ENCODE measurements at places on chromosomes 6 and 20.

DNA sequence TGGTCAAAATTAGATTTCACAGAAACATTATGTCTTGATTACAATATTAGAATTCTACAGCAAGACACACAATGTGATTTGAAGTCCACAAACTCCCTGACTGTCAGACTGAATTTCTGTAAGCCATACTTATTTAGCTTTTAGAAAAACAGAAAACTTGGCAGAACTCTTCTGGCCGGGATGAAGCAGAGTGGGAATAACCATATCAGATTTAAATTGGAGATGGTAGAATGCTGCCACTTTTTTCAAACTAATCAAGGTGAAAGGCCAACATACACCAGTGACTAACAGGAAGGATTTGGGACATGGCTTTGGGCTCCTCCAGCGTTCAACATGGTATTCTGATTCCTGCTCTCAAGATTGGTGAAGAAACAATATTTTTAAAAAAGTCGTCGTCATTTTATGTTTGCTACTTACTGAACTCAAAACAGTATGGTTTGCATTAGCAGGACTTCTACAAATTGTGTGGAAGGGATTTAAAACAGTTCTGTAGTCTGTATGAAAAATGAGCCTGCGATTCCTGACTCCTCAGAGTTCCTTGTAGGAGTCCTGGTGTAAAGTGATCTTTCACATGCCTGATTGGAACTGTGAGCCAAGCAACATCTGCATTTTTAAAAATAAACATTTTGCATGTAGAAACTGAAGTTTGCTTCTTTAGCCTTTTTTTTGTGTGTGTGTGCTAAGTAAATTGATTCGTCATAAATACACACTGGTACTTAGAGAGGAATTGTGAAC is 297.9 kb upstream of the SOX4 start:
- DNase-seq = no peak
- no peak overlapping the region for H3K27ac ChIP-seq
- H3K27me3 ChIP-seq = no peaks in the 10 kb centered on the region
- H3K36me3 ChIP-seq = no peaks in the 10 kb centered on the region

DNA sequence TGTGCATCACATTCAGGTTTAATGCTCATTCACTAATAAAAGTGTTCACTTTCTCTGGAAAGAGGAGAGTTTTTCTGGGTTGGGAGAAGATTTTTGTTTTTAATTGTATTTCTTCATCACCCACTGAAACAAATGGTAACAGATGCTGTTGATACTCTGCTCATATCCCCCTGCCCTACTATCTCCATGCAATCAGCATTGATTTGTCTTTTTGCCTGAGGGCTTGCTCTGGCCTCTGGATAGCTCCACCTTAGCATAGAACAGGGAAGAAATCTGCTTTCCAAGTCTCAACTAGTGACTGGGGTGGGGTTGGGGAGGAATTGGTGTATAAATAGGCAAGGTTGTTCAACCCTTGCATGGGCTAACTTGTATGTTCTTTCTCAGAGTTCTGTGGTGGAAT is 296.4 kb downstream of the KHDRBS2 start:
- DNase-seq = no peak
- H3K27ac ChIP-seq = no peak overlapping the region
- H3K27me3 ChIP-seq = no peaks in the 10 kb centered on the region
- no peaks in the 10 kb centered on the region for H3K4me1 ChIP-seq

GRCh38 chr20:19022791-19023448 is 189.5 kb upstream of the SLC24A3 start:
- no peak overlapping the region for H3K4me3 ChIP-seq
- no peaks in the 10 kb centered on the region for H3K36me3 ChIP-seq
- no peak for DNase-seq
- no peak overlapping the region for H3K27ac ChIP-seq
- H3K27me3 ChIP-seq = no peaks in the 10 kb centered on the region

- no peak overlapping the region for H3K27ac ChIP-seq
- no peaks in the 10 kb centered on the region for H3K36me3 ChIP-seq
- peak; percentile 96 for DNase-seq
- no peaks in the 10 kb centered on the region for H3K27me3 ChIP-seq
- H3K4me3 ChIP-seq = no peak overlapping the region
These were observed 151.4 kb downstream of the BCAS1 start for GRCh38 chr20:53918949-53919361.

DNA sequence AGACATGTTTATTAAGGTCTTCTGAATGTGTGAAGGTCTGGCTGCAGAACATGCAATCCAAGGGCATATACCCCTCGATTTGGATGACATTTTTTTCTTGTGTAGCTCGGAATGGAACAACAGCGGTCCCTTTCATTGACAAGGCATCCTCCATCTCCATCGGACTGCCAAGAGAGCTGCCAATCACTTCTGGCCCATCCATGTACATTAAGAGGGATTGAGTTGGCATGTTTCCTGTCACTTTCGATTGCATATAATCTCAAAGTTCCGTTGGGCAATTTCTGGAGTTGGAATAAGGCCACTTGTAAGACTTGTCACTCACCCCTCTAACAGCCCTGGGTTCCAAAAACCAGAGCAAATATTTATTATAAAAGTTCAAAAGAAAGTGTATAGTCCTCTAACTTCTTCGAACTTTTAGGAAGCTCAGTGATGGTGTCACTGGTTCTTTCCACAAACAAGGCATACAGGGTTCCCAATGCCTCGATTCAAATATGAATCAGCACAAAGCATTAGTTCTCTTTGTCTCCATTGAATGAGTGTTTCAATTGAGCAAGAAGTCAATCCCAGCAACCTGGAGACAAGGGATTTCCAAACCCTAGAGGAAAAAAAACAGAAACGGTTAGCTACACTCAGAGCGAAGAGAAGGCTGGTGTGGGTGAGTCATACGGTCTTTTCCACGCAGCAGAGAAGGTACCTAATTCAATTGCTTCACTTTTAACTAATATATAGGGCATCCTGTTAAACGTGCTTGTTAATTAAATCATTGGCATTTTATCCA is 10.9 kb downstream of the ZNF217 start:
- no peak overlapping the region for H3K4me3 ChIP-seq
- peak overlapping the region; percentile 92 for H3K27ac ChIP-seq
- DNase-seq = no peak
- peaks cover 21% of the 10 kb centered on the region for H3K36me3 ChIP-seq
- no peaks in the 10 kb centered on the region for H3K27me3 ChIP-seq

DNA sequence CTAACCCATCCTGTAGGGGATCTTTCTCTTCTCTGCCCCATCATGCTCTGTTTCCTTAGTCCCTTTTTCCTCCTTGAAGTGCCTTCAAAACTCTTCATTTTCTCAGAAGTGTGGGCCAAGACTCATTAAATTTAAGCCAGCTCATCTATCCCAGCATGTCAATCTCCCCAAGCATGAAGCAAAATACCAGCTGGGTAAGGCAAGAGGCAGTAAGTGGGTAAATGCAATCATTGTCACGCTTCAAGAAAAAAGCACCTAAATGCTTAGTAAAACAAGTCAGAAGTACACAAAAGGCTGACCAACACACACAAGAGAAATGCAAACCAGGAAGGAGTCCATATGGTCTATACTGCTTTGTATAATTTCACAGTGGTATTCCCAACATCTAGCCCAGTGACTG is 61.5 kb downstream of the COL12A1 start:
- H3K4me1 ChIP-seq = no peaks in the 10 kb centered on the region
- no peak overlapping the region for H3K27ac ChIP-seq
- H3K4me3 ChIP-seq = no peak overlapping the region
- DNase-seq = no peak

GRCh38 chr6:131792091-131792496 is 15.7 kb upstream of the ENPP1 start:
- peaks cover 16% of the 10 kb centered on the region for H3K4me1 ChIP-seq
- peak; percentile 48 for DNase-seq
- H3K36me3 ChIP-seq = no peaks in the 10 kb centered on the region
- H3K27me3 ChIP-seq = no peaks in the 10 kb centered on the region
- no peak overlapping the region for H3K4me3 ChIP-seq

DNA sequence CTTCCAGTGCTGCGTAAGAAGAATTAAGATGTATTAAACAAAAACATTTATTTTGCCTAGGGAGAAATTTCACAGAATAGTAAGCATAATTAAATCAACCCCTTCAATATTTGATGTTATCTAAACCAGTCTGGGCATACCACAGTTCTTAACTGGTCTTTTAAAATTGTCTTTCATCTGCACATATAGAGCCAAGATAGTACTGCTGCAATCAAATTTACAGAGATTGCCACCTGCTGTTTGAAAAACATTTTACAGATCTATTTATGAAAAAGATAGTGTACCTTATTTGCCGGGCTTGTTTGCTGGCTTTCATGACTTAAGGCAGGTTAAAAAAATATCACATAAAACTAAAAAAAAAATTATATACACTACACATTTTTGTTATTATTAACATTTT is 323.2 kb downstream of the ADGRB3 start:
- no peaks in the 10 kb centered on the region for H3K4me1 ChIP-seq
- no peak overlapping the region for H3K4me3 ChIP-seq
- DNase-seq = no peak
- H3K36me3 ChIP-seq = no peaks in the 10 kb centered on the region
- no peak overlapping the region for H3K27ac ChIP-seq

DNA sequence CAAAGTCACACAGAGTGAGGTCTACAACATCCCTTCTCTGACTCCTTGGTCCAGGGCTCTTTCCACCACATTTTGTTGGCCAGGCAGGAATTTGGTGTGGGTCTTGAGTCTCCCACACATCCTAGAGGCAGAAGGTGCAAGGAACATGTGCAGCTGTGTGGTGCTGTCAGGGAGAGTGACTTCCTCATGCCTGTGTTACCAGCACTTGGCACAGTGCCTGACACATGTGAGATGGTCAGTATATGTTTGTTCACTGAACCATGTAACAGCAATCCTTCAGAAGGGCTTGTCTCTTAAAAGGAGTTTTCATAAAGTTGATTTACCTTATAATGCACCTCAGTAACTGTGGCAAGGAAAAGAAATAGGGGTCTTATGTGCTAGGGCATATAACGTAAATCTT is 168.5 kb downstream of the CDC5L start:
- no peaks in the 10 kb centered on the region for H3K36me3 ChIP-seq
- peaks cover 10% of the 10 kb centered on the region for H3K4me1 ChIP-seq
- no peak overlapping the region for H3K4me3 ChIP-seq
- H3K27ac ChIP-seq = no peak overlapping the region
- no peaks in the 10 kb centered on the region for H3K27me3 ChIP-seq

- H3K27me3 ChIP-seq = peaks cover 9% of the 10 kb centered on the region
- no peak overlapping the region for H3K27ac ChIP-seq
- peaks cover 31% of the 10 kb centered on the region for H3K4me1 ChIP-seq
- no peak for DNase-seq
These were observed 7.9 kb upstream of the COL12A1 start for GRCh38 chr6:75213732-75214131.

DNA sequence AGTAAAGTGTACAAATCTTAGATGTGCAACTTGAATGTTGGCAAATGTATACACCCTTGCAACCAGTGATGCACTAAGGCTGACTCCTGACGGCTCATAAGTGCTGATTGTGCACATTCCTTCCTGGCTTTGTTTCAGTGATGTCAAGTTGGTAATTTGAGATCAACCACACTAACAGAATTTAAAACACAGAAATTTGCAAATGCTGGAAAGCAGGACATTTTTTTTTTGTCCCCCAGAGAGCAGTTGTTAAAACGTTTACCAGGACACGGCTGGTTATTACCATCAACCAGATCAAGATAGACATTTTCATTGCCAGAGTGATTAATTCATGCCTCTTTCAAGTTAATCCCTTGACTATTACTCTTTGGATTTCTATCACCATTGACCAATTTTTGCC is 735.6 kb downstream of the RFPL4B start:
- H3K4me3 ChIP-seq = no peak overlapping the region
- no peaks in the 10 kb centered on the region for H3K36me3 ChIP-seq
- no peak overlapping the region for H3K27ac ChIP-seq
- no peaks in the 10 kb centered on the region for H3K4me1 ChIP-seq

- no peak overlapping the region for H3K27ac ChIP-seq
- no peaks in the 10 kb centered on the region for H3K36me3 ChIP-seq
- H3K4me1 ChIP-seq = no peaks in the 10 kb centered on the region
- no peak for DNase-seq
These were observed 434.8 kb downstream of the ADGRB3 start for GRCh38 chr6:69069881-69070280.

- no peaks in the 10 kb centered on the region for H3K36me3 ChIP-seq
- peaks cover 12% of the 10 kb centered on the region for H3K4me1 ChIP-seq
- H3K4me3 ChIP-seq = peak overlapping the region; percentile 65
- no peak overlapping the region for H3K27ac ChIP-seq
These were observed 480 bp upstream of the NT5E start for GRCh38 chr6:85449388-85449817.

DNA sequence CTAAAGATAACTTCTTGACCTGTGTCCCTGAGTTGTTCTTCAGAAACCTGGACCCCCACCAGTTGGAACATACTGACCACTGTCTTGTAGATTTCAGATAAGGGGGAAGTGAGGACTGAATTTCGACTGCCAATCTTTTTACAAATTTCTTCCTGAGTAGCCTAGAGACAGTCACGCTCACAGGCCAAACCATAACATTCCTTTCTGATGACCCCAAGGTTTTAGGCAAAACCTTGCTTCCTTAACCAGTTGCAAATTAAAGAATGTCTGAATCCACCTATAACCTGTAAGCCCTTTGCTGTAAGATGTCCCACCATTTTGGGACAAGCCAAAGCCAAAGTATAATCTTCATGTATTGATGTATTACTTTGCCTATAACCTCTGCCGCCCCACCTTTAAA is 306.9 kb downstream of the LRFN2 start:
- no peaks in the 10 kb centered on the region for H3K36me3 ChIP-seq
- no peak for DNase-seq
- no peak overlapping the region for H3K27ac ChIP-seq
- H3K27me3 ChIP-seq = no peaks in the 10 kb centered on the region
- H3K4me3 ChIP-seq = no peak overlapping the region

- no peaks in the 10 kb centered on the region for H3K36me3 ChIP-seq
- H3K4me1 ChIP-seq = peaks cover 15% of the 10 kb centered on the region
- no peak within 1 kb of the TSS for H3K27ac ChIP-seq
- peak within 1 kb of the TSS; percentile 82 for H3K4me3 ChIP-seq
These were observed at the start of gene B3GAT2 for GRCh38 chr6:70956451-70957283. TSS of gene B3GAT2 (minus strand) at chr6:70957060. CDS start at chr6:70956429, 631 bp downstream.

DNA sequence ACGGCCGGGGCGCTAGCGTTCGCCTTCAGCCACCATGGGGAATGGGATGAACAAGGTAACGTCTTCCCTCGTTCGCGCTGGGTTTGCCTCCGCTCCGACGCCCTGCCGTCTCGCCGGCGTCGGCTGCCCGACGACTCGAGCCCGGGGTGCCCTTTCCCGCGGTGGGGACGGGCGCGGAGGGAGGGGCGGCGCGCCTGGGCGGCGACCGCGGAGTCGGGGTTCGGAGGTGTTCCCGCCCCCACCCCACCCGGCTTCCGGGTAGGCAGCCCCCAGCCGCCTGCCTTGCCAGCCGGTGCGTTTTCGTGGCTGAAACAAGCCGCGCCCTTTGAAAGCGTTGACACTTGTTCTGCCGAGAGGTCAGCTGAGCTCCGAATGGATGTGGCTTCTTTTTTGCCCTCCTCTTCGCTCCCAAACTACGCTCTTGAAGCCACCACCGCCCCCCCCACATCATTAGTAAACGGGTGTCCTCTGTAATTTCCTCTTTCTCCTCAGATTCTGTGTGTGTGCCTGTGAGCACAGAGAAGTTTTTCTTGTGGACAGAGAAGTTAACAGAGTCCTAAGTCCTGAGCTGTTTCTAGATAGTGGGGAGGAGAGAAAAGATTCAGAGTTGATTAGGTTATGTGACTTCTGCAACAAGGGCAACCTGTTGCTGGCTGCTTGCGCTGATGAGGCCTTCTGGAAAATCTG is 362 bp downstream of the DUSP22 start:
- H3K36me3 ChIP-seq = peaks cover 11% of the 10 kb centered on the region
- peak; percentile 80 for DNase-seq
- peak overlapping the region; percentile 89 for H3K4me3 ChIP-seq
- H3K27me3 ChIP-seq = peaks cover 4% of the 10 kb centered on the region
- peaks cover 28% of the 10 kb centered on the region for H3K4me1 ChIP-seq
- peak overlapping the region; percentile 55 for H3K27ac ChIP-seq

- H3K4me3 ChIP-seq = no peak overlapping the region
- H3K27me3 ChIP-seq = no peaks in the 10 kb centered on the region
These were observed 86.9 kb downstream of the TBC1D32 start for GRCh38 chr6:121247386-121247785.
